ENCODE measurements at places on chromosomes 6 and 20.

- DNase-seq: no peak
These were observed 58.9 kb upstream of the L3MBTL3 start for GRCh38 chr6:129959358-129959930.

- DNase-seq: no peak
These were observed 47.7 kb downstream of the COL19A1 start for GRCh38 chr6:69914015-69914485.

DNA sequence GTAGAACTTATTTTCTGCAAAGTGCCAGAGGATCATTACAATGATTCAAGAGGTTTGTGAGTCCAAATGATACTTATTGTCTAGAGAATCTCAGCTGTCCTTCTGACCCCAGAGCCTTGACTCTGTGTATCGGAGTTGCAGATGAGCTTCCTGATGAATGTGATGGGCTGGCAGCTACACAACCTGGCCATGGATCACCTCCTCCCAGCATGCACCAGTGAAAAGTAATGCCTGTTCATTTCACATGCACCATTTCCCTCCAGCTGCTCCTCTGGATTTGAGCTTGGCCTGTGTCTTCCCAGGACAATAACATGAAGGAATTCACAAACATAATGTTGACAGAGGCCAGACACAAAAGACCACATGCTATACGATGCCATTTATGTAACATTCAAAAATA lies 30.0 kb downstream of the SNHG17 start:
- no peak for DNase-seq

- no peak for DNase-seq
These were observed 15.3 kb upstream of the ZNFX1 start for GRCh38 chr20:49293122-49293521.

- DNase-seq: no peak
These were observed 139.0 kb downstream of the JARID2 start for GRCh38 chr6:15384901-15385300.

DNA sequence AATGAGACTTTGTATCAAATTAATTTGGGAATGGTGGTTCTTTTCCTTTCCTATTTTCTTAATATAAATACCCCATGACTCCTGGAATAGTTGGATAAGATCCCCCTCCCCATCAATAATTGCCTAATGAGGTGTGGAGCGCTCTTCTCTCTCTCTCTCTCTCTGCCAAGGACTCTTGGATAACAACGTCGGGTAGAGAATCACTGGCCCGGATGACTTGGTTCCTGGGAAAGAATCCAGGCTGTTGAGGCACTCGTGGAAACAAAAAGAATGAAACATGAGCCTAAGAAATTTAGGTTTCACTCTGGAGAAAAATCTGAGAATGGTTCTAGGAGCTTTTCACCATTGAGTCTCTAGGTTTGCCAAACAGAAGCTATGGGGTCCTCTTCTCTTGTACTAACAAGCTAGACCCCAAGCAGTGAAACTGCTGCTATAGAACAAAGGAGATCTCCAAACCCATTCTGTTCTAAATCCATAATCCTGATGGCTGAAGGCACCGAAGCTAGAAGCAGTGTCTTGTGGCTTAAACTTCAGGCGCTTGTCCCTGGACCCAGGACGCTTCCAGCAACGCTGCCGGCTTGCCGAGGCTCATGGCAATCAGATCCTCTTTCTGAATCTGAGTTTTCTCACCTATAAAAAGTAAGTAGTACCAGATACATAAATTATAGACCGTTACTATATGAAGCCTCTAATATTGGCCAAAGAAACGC lies 241.6 kb upstream of the BTBD3 start:
- no peak for DNase-seq

DNA sequence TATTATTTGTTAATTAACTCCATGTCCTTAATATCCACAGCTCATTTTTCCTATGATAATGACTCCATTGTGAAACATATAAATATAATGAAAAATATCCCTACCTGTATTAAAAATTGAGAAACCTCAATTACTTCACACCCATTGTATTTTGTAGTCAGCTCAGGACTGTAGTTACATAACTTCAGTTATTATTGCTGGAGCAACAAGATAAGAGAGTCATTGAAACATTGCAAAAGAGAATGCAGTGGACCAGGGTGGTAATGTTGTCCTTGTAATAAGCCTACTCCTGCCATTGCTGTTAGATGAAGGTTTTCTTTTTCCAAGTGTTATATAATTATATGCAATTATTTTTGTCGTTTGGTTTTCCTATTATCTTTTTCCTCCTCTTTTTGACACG lies 184.4 kb downstream of the PRL start:
- DNase-seq: no peak

GRCh38 chr20:8213831-8214587 lies 81.9 kb downstream of the PLCB1 start:
- DNase-seq: no peak

DNA sequence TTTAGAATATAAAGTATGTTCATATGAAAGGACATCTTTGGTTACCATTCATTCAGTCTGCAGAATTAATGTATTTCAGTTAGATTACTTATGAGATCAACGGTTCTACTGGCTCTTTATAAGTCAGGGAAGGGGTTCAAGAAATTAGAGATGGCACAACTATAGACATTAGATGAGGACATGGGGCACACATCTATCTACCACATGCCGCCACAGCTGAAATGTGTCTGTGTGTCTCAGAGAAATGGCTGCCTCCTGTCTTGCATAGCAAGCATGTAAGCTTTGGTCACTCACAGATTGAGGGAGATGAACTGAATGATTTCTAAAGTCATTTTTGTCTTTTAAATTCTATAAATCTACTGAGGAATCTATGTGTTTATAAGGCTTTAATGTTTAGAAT lies 128.9 kb upstream of the FAM184A start:
- no peak for DNase-seq

DNA sequence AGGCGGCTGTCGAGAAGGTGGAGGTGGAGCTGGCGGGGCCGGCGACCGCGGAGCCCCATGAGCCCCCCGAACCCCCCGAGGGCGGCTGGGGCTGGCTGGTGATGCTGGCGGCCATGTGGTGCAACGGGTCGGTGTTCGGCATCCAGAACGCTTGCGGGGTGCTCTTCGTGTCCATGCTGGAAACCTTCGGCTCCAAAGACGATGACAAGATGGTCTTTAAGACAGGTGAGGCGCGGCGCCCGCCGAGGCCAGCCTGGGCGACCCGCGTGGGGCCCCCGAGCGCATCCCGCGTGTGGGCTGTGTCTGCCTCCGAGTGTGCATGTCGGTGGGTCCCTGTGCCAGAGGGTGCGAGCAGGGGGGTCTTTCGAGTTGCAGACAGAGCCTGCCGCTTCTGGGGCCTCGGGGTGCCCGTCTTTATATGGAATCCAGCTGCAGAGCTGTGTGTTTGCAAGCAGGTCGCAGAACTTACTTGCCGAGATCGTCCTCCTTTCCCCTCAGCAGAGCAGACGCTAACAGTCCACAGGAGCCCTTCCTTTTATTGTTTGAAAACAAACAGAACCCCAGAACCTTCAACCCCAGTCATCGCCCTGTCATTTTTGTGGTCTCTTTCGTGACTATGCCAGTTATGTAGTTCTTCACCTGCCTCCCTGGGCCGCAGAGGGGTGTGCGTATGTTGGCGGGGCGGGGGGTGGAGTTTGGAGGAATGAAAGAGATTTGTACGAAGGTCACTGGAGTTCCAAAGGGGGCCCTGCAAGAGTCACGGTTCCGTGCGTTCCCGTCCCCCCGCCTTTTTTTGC lies 766 bp downstream of the SLC16A10 start:
- peak; percentile 54 for DNase-seq

DNA sequence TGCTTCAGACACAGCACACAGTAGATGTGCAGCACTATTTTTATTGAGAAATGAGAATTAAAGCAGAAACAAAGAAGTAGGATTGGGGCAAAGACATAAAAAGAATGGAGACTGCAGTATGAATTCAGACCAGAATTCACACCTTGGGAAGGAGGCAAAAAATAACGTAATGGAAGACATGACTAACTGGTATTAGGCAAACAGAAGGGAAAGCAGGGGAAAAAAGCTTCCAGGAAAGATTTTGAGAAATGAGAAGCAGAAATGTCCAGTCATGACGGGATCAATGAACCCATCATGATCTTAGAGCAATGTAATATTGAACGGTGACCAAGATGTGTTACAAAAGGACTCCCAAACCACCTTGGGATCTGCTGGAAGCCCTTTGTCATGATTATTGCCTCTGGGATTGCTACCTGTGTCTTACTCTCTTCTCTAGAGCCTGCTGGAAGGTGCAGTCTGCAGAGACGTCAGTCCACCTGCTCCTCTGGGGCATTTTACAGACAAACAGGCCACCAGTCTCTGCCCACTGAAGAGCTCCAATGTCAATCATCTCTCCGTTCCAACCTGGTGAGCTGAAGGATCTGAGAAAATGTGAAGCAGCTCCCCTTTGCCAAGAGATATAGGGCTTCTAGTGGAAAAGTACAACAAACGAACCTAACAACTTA lies 8.7 kb downstream of the NUDT3 start:
- DNase-seq: no peak

- DNase-seq: no peak
These were observed 25.7 kb downstream of the HMGN3 start for GRCh38 chr6:79208816-79209215.

DNA sequence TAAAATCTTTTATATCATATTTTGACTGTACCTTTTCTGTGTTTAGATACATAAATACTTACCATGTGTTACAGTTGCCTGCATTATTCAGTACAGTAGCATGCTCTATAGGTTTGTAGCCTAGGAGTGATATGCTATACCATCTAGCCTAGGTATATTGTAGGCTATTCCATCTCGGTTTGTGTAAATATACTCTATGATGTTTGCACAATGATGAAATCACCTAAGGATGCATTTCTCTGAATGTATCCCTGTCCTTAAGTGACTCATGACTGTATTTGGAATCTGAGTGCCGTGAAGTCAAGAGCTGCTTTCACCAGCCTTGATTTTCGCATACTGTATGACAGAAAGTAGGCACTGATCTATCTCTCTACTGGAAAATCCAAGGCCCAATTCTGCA lies 129.9 kb downstream of the UTRN start:
- DNase-seq: no peak

DNA sequence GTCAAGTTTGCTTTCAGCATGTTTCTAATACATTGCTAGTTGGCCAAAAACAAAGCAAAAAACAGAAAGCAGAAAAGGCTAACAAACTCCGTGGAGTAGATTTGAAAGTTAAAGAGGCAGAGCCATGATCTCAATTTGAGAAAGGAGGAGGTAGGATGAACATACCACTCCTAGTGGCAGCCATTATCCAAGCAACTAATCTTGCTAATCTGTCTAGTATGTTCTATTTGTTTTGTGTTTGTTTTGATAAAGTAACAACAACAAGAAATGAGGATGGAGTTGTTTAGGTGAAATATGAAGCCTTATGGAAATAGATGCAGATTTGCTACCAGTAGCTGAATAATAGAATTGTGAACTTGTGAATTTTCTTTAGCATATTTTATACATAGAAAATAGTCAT lies 295.5 kb upstream of the PRDM1 start:
- DNase-seq: no peak

DNA sequence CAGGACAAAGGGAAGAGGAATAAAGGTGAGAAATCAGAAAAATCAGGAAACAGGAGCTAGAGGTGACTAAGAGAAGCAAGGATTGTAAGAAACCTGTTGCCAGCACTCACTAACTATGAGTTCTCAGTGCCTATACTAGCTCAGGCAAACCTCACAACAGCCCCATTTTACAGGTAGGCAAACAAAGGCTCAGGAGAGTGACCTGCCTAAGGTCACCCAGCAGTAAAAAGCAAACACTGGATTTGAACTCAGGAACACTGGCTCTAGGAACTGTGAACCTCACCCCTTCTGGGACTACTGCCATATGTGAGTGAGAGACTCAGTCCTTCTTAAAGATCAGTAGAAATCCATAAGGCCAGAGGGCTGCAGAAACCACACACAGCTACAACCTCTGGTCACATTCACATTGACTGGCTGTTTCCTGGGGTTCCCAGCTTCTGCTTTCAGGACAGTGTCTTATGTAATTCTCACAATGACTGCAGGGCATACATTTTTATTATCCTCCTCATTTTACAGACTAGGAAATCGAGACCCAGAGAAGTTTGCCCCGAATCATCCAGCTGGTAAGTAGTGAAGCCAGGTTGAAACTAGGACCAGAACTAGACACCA lies 80.7 kb upstream of the MAFB start:
- no peak for DNase-seq

DNA sequence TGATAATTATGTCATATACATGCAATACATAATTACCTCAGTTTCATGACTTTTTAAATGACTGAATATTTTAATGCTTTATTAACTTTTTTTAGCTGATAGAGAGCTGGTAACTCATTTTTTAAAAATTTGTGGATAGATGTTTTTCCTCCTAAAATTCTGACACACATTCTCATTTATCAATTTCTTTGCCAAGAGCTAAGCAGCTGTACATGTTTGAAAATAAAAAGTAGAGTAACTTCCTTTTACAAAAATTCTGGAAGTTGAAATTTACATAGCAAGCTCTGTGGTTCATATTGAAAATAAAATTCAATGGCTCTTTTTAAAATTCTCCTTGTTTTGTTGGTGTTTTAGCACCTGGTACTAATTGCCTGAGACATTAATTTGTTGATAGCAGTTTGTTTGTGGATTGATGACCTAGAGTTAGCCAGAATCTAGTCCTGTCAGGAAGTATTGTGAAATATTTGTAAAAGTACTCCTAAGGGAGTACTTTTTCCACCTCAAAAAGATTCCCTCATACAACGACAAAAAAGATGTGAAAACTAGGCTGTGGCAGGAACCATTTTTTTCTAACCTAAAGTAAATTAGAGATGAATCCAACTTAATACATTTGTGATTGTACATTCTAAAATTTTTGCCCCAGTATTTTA lies 621.8 kb downstream of the BCKDHB start:
- no peak for DNase-seq

GRCh38 chr20:684676-685319 lies 9.2 kb upstream of the SCRT2 start:
- DNase-seq: no peak

- DNase-seq: no peak
These were observed 6.4 kb downstream of the NPEPL1 start for GRCh38 chr20:58698741-58699622.

Data from stimulated activated CD4-positive, alpha-beta T cell treated with anti-CD3 and anti-CD28 coated beads, Interleukin-2, amount 100 ng/mL, for 4 hours (primary cell).